ENCODE measurements at places on chromosomes 7 and 10.
A peak's percentile ranks its signal among the peaks of the same experiment; 100 is the strongest.

GRCh38 chr7:117132321-117133120, 179.2 kb downstream of the ST7 start:
- DNase-seq = no peak

GRCh38 chr10:4647109-4647785, 178.8 kb upstream of the AKR1E2 start:
- no peak for DNase-seq

GRCh38 chr7:139701908-139702307, 75.9 kb downstream of the HIPK2 start:
- no peak for DNase-seq

DNA sequence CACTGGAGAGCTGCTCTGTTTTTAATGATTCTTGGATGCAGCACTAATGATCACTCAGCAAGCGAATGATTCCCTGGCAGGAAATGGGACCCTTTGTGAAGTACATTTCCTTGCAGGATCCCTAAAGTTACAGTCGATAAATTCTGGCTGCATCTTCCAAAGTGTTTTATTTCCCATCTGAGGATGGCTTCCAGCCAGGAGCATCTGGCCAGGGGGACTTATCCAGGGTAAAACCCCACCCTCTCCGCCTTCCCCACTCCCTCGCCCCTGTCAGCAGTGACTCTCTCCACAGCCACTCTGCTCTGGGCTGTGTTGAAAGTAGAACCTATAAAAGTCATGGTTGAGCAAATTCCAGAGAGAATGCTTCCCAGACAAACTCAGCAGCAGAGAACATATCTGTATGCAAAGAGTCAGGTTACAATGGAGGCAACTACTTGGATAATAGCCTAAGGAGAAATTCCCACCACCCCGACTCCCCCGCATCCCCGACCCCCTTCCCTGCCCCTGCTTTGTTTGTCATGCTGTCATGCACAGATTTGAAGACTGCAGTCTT, 111.0 kb upstream of the ANLN start:
- no peak for DNase-seq

DNA sequence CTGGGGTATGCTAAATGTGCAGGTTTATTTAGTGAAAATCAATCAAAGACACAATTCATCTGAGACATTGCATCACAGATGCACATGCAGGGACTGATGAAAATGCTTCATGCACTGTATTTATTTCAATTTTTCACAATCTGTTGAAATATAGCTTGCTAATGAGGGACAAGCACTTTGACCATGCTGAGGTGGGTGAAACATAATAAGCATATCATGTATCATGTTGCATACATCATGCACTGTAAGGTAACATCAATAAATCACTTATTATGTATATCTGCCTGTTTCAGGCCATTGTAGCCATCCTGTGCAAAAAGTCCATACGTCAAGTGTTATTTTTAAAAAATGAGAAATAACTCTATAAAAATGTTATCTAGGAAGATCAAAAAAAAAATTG, 426.9 kb upstream of the PCDH15 start:
- no peak for DNase-seq

- no peak for DNase-seq
Measured at GRCh38 chr7:36600869-36601530, 123.3 kb downstream of the AOAH start.

GRCh38 chr7:135672560-135673359, 10.4 kb downstream of the STMP1 start:
- peak; percentile 51 for DNase-seq

- DNase-seq = no peak
Measured at GRCh38 chr7:124171068-124171467, 138.2 kb upstream of the TMEM229A start.

DNA sequence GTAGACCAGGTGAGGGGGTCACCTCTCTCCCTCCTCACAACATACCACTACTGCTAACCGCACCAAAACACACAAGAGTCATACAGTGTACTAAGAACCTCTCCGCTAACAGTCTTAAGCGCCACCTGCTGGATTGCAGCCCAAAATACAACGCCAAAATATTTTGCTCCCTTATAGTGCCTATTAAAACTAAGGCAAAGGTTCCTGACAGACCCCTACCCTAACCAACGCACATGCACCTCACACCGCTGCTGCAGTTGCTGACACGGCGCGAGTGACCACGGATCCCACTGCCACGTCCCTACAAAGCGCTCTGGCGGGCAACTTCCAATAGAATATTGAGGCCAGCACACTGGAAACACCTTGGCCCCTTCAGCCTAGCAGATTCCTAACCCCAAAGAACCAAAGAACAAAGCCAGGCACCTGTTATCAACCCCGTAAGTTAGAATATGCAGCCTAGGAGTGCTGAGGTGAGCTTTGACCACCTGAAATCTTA, 563.6 kb upstream of the SEMA3D start:
- peak; percentile 76 for DNase-seq

- DNase-seq = no peak
Measured at GRCh38 chr7:157565981-157566630, 229.3 kb downstream of the DNAJB6 start.

- DNase-seq = no peak
Measured at GRCh38 chr10:29501692-29502091, 133.1 kb downstream of the SVIL start.

All from KBM-7 (cell line).